ENCODE measurements at places on chromosomes 2 and 18.

DNA sequence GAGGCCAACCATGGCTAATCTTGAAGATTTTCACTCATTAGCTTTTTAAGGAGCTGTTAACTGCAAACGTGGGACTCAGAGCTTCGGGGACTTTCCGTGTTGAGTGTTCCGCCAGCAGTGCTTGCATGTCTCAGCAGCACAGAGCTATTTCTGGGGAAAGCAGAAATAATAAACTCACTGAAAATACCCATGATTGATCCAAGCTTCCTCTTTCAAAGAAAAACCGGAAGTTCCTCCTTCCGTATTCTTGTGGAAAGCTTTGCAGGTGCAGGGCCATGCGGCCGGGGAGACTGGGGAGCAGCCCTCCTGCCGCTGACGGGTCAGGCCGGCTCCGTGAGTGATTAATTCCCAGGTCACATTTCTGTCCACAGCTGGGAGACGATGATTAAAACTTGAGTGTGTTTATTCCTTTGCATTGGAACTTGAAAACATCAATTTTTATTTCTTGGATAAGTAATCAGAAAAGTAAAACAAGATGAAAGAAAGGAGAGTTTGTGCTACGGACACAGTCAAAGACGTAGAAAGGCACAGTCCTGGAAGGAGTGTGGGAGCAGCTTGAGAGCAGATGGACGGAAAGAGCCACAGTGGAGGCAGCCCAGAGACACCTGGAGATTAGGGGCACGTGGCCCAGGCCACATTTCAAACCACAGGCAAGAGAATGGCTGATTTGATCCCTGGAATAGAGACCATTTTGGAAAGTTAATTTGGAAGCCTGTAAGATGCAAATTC is 54.2 kb upstream of the CTDP1 start:
- no peak for DNase-seq

- DNase-seq: no peak
Measured at GRCh38 chr18:79445696-79446561, 50.2 kb downstream of the NFATC1 start.

DNA sequence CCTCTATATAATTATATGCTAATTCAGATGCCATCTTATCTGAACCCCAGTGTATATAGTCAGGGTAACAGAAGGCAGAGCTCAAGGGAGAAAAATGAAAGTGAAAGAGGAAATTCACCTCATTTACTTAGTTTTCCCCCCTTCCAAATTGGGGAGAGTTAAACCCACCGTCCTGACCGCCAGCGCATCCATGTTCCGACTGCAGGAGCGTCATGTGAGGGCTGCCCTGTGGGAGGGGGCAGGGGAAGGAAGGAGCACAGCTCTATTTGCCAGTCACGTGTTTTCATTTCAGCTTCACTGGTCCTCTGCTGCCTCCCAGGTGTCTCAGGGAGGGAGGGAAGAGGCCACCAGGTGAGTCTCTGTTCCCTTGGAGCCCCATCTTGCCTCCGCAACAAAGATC is 13.2 kb downstream of the CNNM4 start:
- no peak for DNase-seq

DNA sequence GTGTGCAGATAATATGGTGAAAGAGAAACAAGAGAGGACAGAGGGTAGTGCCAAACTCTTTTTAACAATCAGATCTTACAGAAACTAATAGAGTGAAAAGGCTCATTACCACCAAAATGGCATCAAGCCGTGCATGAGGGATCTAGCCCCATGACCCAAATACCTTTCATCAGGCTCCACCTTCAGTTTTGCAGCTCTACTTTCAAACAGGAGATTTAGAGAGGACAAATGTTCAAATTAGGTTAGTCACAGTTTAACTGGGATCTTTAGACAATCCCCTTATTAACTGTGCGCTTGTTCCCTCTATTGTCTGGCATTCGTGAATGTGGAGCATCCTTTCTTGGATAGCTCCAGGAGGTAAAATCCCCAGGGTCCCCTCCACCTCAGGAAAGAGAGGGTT is 1209.3 kb upstream of the CHAC2 start:
- DNase-seq: no peak

DNA sequence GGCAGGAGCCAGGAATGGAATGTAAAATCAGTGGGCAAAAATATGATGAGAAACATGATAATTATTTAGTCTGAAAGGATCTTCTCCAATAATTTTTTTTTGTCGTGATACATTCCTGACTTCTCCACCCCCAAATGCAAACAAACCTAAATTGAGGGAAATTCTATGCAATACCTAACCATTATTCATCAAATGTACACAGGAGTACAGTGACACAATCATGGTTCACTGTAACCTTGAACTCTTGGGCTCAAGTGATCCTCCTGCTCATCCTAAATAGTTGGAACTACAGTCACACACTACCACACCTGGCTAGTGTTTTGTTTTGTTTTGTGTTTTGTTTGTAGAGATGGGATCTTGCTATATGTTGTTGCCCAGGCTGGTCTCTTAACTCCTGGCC is 46.5 kb downstream of the RAB10 start:
- DNase-seq: no peak

GRCh38 chr18:49304751-49305150 is 155.7 kb downstream of the DYM start:
- no peak for DNase-seq

- no peak for DNase-seq
Measured at GRCh38 chr18:24462838-24463775, 2.7 kb downstream of the HRH4 start.

- DNase-seq: no peak
Measured at GRCh38 chr2:46858702-46859090, 56.9 kb downstream of the MCFD2 start.

GRCh38 chr2:218267259-218267658 is 2.7 kb downstream of the AAMP start:
- no peak for DNase-seq

DNA sequence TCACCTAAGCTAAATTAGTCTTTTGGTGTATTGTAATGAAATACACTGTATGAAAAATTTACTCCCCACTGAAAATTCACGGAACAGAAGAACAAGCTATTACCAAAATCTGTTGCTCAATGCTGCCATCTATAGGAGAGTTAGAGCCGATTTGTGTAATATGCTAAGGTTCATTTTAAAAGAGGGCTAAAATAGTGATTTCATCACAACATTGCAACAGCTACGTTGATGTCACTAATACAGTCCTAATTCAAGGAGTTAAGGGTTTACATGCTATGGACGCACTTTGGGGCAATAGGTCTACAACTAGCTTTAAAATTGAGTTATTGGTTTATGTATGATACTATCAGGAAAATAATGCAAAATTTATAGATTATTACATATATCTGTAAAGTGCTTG is 3.0 kb upstream of the IRS1 start:
- no peak for DNase-seq

DNA sequence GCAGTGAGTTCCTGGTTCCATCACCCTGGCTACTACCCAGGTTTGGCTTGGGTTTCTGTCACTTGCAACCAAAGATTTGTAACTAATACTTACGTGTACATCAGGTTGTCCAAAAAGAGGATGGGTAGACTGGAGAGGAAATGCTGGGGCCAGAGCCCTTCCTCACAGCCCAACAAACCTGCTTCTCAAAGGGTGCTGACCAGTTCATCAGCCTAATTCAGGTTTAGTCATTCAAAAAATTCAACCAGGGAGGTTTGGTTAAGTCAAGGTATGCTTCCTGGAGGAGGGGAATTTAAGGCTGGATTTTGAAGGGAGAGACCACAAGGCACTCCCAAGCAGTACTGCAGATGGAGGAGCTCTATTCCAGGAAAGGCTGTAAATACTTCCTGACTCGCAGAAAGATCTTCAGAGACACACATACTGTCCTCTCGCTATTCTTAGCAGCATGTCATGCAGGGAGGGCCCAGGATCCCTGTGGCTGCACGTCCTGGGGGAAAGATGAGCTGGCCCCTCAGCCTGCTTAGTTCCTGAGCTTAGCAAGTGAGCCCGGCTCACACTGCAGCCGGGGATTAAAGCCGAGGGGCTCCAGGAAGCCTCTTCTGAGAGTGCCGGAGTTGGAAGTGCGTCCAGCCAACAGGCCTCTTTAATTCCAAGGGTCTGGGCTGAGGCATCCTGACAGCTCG is 40.0 kb upstream of the BIN1 start:
- no peak for DNase-seq

DNA sequence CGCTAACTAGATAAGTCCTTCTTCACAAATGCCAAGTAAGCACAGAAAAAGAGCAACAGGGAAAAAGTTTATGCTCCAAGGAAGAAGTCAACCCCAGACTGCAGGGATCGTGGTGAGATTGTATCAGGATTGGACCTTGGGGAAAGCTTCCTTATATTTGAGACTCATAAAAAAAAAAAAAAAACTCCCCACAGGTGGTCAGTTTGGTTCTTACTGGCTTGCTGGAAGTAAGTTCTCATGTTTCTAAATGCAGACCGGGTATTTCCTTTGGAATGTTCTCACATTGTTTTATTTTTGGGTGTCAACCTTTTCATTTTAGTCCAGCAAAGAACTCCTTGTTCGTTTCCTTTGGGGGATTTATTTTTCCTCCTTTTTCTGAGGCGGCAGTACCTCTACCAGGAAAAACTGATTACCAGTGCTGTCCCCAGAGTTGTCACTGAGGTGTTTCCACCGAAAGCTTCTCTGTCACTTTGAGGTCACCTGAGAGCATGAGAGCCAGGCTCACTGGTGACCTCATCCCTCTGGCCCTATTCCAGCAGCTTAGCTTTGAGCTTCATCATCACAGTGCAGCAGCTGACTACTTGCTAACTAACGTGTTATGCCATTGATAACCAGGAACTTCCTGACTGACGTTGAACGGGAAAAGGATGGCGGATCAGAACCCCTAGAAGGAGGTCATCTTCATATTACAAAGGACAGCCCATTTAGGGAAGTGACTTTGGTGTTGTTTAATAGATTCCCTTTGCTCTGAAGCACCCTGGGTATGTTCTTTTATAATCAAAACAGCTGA is 16.8 kb upstream of the ATP8B1 start:
- no peak for DNase-seq

DNA sequence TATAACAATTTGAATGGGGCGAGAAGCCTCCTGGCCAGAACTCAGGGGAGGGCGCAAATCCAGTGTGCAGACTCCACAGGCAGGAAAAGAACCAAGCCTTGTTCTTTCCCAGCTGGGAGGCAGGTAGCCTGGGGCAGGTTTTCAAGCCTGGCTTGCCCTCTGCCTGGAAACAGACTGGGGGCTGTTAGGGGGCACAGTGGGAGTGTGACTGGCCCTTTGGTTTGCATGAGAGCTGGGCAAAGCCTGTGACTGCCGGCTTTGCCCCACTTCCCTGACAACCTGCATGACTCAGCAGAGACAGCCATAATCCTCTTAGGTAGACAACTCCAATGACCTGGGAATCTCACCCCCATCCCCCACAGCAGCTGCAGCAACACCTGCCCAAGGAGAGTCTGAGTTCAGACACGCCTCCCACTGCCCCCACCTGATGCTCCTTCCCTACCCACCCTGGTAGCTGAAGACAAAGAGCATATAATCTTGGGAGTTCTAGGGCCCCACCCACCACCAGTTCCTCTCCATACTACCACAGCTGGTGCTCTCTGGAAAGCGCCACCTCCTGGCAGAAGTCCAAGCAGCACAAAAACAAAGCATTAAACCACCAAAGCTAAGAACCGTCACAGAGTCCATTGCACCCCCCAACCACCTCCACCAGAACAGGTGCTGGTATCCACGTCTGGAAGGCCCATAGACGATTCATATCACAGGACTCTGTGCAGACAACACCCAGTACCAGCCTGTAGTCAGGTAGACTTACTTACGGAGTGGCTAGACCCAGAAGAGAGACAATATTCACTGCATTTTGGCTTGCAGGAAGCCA is 402.5 kb downstream of the STK39 start:
- no peak for DNase-seq

DNA sequence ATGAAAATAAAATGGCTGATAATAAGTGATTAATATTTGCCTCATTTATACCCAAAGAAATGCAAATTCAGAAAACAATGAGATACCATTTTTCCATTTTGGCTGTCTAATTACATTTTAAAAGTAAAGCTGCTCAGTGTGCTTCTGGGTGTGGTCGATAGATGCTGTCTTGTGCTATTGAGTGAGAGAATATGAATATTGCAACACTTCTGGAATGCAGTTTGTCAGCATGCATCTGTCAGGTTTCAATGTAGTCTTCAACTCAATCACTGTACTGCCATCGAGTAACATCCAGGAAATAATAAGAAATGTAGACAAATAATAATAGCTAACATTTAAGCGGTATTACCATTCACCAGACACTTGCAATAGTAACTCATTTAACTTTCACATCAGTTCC is 3.9 kb downstream of the IL18R1 start:
- no peak for DNase-seq

DNA sequence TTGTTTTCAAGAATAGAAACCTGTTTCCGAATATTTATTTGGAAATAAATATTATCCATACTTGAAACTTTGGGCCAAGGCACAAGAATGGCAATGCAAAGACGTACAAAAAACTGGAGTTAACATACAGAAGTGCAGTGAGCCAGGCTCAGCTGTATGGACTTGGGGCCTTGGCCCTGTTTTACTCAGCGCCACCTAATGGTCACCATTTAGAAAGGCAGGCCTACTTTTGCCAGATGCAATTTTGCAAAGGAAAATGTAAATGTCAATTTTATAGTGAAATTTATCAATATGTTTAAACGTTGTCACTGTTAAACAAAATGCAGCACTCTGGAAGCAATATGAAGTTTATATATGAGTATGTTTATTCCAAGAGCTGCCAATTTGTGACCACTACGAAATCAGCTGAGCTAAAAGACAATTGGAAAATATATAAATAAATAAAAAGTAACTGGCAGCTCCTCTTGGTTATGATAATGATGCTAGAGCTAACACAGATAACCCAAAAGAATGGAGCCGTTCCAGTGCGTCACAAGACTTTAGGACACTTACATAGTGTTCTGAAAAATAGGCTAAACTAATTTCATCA is 155.0 kb downstream of the ARHGAP15 start:
- DNase-seq: no peak

- DNase-seq: no peak
Measured at GRCh38 chr18:4808891-4809290, 353.8 kb upstream of the DLGAP1 start.

DNA sequence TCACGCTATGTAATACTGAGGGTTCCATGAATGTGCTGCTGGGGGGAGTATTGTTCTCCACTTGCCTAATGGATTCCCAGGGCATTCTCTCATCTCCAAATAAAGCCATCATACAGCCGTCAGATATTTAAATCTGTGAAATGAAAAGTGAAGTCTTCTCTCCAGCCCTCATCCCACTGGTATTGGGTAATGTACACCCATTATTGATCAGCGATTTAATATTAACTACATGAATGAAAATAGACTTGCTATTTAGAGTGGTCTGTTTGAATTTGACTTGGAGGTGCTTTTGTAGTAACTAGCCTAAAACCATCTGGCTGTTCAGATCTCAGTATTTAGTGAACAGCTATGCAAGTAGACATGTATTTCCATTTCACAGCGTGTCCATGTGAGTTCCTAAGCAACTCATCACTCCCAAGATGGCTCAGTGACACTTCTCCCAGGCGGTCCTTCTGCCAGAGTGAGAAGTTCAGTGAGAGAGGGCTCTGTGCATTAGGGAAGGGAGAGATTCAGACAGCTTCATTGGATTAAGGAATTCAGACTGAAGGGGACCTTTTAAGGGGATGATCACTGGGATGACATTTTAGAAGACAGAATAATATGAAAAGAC is 140.7 kb downstream of the WDSUB1 start:
- DNase-seq: no peak

- no peak for DNase-seq
Measured at GRCh38 chr2:111157798-111158197, 37.1 kb downstream of the BCL2L11 start.

GRCh38 chr2:8477552-8478470 is 204.0 kb upstream of the ID2 start:
- DNase-seq: no peak
